Stimulated activated CD8-positive, alpha-beta memory T cell treated with anti-CD3 and anti-CD28 coated beads, Interleukin-7, amount 100 ng/mL, for 4 hours (primary cell): ENCODE measurements at places on chromosomes 16 and 17.

DNA sequence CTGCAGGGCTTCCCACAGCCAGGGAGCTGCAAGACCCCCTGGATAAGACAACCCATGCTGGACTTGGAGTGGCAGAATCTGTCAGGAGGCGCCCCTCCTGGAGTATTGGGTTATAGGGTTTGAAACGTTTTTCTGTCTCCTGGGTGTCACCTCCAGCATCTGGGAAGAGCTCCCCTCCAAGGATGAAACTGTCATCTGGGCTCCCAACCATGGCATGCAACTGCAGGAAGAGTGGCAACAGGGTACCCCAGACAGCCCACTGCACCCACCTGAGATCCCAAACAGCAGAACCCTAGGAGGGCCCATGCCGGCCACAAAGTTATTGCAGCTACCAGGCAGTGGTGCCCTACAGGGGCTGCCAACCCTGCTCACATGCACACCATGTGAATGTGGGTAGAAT is 636 bp upstream of the GSG1L start:
- DNase-seq, result no peak

DNA sequence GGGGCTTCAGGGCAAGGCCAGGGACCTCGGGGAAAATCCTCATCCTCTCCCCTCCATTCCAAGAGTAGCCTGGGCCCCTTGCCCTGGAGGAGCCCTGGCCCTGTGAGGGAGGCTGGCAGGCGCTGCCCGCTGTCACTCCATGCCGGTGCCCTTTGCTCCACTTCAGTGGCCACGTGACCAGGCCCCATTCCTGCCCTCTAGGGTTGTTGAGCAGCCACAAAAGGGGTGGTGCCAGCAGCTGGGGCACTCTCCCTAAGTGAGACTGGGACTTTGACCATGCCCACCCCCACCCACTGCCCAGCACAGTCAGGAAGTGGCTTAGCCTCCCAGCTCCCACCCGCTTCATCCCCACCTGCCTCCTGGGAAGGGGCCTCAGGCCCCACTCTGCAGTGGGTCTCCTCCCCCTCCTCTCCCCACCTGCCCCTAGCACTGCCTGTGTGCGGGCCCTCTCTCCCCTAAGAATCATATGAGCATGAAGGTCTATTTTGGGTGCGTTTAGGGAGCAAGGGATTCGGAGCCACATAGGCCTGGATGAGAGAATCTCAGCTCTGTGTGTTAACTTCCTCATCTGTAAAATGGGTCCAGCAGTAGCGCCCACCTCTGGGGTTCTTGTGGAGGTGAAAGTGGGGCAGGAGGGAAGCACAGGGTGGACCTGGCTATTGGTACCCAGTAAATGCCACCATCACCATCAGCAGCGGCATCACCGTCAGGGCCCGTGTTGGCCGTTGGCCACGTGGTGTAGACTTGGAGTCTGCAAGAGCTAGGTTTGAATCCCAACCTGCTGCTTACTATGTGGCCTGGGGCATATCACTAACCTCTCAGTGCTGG is 7.2 kb downstream of the PDK2 start:
- no peak for DNase-seq

- no peak for DNase-seq
Observed at GRCh38 chr16:8146256-8147012, 443.9 kb downstream of the TMEM114 start.

DNA sequence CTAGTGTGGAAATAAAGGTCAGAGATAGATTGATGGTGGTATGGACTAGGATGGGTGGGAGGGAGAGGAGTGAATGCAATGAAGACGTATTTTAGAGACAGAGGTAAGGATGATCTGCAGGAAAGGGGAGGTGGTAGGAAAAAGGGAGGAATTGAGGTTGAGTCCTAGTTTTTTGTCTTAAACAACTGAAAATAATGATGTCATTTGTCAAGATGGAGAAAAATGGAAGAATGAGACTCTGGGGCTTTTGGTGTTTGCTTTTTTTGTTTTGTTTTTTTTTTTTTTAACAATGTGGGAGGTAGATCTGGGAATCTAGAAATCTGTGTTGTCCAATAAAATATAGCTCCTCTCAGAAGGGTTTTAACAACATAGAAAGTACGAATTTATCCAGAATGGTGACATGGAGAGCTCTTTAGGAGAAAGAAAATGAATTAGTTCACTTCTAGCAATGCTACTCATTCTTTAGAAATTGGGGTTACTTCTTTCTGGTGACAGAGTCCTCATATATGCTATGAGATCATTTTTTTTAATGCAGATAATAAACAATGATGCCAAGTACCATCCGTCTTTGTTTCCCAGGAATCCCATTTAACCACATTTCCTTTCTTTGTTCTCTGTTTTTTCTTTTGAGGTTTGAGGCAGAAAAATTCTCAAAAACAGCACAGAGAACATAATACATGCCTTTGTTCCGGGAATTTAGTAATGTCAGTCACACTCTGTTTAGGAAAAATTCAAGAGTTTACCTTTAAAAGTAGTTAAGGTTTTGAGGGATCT is 225.3 kb upstream of the COX10 start:
- no peak for DNase-seq

DNA sequence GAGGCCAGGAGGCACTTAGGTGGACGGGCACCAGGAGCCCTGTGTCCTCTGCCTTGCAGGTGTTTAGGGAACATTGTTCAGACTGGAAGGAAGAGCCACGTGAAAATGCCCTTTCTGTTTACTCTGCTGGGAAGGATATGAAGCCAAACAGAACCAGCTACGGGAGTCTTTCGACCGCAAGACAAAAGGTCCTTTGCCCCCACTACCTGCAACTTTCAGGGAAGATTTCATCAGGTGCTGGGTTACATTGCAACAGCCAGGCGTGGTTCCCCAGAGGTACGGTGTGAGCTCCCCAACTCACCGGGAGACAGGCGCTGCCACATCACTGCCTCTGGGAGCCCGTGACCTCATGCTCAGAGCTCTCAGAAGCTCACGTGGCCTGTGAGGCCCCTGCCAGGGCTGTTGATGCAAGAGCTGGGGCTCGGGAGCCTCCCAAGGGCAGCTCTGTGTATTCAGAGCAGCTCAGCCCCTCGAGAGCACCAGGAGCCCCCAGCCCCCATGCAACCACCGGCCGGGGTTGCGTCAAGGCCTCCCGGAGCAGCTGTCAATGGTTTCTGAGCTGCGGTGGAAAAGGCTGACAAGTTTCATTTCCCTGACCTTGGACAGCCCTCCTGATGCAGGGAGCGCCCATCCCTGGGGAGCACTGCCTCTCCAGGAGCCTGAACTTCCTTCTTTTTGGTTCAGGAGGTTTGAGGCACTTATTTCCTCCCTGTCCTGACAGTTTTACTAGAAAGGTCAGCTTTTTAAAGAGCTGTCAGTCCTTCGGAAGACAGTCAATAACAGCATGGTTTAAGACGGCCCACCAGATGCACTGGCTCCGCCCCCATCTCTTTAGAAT is 42.1 kb downstream of the TBC1D16 start:
- peak; percentile 29 for DNase-seq

DNA sequence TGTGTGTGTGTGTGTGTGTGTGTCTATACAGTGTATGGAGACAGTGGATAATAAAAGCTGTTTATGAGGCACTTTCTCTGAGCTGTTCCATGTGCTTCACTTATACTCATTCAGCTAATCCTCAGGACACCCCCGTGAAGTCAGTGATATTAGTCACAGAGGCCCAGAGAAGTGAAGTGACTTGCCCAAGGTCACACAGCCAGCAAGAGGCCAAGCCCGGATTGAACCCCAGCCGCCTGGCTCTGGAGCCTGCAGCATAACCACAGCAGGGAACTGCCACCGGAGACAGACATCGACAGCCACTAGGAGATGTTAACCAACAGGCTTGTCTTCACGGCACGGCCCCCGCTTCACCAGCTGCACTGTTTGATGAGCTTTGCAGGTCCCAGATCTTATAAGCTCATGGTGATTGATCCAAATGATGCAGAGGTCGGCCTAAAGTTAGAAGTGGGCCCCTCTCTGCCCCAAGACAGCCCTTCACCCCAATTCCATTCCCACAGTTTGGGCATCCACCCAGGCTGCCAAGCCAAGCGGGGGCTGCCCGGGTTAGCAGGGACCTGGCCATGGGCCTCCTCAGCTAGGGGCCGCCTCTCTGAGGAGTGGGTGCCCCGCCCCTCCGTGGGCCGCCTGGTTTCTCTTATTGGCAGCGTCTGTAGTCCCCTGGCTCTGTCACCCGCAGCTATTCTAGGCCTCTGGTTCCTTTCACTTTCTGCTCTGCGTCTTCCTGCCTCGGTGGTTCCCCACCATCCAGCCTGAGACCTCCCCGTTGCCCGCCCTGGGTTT is 30.9 kb downstream of the SOCS1 start:
- DNase-seq, result peak; percentile 78

DNA sequence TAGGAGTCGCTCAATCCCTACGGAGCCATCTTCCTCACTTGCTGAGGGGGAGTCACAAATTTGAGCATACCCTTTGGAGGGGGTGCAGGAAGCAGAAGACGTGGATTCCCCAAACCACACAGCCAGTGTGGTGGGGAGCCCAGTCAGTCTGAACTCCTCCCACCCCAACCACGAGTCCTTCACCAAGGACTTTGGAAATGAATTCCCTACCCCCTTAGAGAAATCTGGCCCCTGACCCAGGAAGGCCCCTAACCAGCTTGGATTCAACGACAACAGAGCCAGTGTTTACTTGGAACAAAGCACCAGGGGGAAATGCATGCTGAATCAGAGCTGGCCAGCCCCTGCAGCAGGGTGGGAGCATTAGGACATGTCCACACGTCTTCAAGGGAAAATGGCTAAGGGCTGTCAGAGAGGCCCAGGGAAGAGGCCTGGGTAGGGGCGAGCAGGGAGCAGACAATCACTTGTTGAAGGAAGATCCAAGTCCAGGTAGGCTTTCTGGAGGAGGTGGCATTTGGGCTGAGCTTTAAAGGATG is 5.5 kb upstream of the TMEM92 start:
- DNase-seq, result no peak

- no peak for DNase-seq
Observed at GRCh38 chr16:71923941-71924690, 28.8 kb downstream of the IST1 start.

- no peak for DNase-seq
Observed at GRCh38 chr16:12171706-12172105, 195.2 kb downstream of the SNX29 start.

- no peak for DNase-seq
Observed at GRCh38 chr17:68863091-68863652, 92.0 kb downstream of the ABCA8 start.

DNA sequence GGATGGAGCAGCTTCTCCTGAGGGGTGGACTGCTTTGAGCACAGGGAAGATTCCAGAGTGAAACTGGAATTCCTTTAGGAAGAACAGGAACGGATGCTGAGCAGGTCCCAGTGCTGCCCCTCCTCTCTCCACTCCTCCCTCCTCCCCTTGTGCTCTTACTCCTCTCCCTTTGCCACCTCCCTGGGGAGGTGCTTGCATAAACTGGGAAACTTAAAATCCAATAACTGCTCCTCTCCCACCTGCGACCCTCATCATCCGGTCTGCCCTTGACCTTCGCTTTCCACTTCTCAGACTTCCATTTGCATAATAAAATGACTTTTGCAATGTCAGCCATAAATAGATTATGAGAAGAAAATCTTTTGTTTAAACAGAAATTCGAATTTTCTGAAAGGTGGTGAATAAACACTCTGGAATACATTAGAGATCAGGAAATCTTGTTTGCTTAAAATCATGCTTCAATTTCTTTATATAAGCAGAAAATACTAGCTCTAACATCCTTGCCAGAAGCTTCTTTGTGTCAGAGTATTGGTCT is 23.7 kb downstream of the HSBP1 start:
- DNase-seq, result no peak

DNA sequence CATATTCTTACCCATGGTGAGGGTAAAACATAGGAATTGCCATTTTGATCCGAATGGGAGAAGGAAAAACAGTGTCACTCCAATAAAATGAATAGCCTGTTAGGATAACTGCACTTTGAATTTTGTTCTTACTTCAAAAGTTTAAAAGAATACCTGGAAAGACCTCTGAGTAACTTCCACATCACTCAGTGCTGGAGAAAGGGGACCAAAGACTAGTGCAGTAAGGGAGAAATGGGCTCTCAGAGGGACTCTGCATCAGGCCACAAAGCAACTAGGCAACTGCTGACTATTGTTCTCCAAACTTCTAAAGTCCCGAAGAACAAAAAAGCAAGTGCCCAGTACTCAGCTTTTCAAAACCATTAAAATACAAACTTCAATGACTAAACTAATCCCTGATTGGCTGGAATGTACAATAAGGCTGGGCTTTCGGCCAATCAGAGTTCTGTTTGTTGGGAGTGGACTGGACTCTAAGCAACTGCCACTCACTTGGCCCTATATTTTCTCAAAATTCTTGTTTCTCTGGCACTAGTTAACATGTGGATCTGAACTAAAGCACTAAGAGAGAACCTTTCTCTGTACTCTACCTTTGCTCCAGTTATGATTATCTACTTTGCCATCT is 6.2 kb downstream of the DNAJC7 start:
- DNase-seq, result no peak

GRCh38 chr17:78726513-78726912 is 55.6 kb downstream of the CYTH1 start:
- no peak for DNase-seq

- peak; percentile 77 for DNase-seq
Observed at GRCh38 chr17:47703191-47703591, 9.2 kb downstream of the TBKBP1 start.

GRCh38 chr17:47813512-47814031 is 8.0 kb downstream of the OSBPL7 start:
- DNase-seq, result no peak

- no peak for DNase-seq
Observed at GRCh38 chr17:546456-546855, 168.2 kb downstream of the VPS53 start.

DNA sequence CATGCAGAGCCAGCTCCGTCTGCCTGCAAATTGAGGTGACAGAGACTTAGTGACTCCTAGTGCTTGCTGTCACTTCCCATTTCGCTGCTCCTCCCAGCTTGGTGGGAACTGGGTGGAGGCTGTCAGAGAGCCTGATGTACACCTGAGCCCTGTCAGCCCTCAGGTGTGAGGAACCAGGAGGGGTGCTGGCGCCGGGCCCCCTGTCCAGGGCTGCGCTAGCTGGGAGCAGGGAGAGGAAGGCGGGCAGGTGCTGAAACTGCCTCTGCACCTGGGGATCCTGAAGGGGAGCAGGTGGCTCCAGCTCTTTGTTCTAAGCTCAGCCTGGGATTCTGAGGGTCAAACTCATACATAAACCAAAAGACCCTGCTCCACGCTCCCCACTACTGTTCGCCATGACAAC is 10.8 kb upstream of the WSCD1 start:
- DNase-seq, result no peak

DNA sequence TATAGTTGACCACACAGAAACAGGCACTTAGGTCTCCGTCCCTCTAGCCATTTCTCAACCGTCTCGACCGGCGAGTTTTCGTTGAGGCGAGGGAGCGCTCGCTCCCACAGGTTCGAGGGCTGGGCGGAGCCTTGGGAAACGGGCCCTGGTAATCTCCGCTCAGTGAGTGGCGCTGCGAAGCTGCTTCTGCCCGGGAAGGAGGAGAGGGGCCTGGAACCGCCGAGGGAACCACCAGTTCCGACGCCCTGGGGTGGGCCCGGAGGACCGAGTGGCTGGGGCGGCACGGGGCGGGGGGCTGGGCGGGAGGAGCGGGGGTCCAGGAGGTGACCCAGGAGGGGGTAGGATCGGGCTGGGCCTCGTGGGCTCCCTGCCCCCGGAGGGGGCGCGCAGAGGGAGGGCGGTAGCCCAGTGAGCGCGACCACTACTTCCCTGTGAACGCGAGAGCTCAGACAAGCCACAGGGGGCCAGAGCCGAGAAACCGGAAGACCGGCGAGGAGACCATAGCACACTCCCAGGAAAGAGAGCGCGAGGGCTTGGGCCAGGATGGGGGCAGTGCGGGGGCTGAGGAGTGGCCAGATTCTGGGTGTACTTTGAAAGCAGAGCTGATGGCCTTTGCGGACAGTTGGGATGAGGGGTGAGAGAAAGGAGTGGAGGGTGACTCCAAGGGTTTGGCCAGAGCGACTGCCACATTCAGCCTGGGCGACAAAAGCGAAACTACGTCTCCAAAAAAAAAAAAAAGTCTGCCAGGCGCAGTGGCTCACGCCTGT is 29.9 kb upstream of the ARL4D start:
- peak; percentile 44 for DNase-seq
